Dermis microvascular lymphatic vessel endothelial cell (primary cell): ENCODE measurements at places on chromosomes 7 and 10.

DNA sequence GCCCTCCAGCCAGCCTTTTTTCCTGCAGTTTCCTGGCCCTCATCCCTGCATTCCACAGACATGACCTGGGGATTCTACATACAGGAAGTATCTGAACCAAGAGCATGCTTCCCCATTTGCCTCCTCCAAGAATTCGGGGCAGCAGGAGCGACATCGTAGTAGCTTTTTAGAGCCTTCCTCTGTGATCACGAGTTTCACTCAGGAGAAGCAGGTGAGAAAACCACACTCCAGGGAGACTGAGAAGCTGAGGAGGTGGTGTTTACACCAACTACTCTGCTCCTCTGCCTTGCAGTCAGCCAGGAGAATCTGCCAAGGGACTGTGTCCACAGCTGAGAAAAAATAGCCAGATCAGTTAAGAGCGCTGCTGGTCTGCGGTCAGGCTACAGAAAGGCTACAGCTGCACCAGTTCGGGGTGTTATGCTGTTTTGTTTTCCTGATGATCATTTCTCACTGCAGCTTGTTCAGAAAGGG lies 54.1 kb downstream of the HSPA12A start:
- no peak for DNase-seq

DNA sequence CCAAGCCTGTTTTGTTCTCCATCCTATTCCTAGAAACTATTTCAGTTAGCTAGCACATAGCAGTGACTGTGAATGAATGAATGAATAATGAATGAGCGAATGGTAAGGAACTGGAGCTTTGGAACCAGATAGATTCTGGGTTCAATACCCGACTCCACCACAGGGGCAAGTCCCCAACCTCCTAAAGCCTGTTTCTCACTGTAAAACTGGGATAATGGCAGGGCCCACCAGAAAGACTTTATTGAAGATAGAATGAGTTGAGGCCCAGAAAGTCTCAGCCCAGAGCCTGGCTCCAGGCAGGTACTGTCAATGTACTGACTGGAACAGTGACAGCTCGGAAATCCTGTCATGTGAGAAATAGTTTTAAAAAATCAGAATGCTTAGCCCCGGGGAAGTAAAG lies 1.1 kb upstream of the CDH23 start:
- no peak for DNase-seq

GRCh38 chr10:89388806-89389205 lies 3.6 kb upstream of the IFIT1 start:
- DNase-seq: no peak

- no peak for DNase-seq
Observed at GRCh38 chr10:114426476-114426875, 22.2 kb upstream of the AFAP1L2 start.

DNA sequence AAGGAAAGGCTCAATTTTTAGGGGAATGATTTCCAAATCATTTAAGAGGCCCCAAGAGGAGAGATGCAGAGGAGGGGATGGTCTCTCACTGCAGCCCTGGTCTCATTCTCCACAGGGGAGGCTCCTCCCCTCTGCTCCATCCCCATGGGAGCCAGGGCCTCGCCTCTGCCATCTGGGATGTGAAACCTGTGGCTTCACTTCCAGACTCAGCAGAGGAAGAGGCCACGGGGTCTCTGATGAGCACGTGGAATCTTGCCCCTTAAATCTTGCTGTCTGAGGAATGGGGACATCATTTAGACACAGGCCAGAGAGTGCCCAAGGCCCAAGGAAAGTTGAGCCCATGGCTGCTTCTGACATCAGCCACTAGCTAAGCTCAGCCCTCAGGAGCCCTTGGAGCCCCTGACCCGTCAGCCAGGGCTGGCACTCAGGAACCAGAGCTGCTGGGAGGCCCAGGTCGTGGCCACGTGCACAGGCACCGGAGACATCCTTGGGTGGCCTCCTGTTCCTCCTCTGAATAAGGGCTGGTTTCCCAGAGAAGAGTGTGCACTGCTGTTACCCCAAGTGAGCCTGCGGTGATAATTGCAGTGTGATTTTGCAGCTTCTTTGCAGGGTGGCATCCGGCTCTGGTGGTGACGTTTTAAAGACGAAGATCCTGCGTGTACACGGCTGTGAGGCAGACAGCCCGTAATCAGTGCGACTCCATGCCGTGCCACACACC lies 50.5 kb downstream of the VIPR2 start:
- no peak for DNase-seq

GRCh38 chr10:31390804-31391203 lies 71.8 kb downstream of the ZEB1 start:
- DNase-seq: no peak

DNA sequence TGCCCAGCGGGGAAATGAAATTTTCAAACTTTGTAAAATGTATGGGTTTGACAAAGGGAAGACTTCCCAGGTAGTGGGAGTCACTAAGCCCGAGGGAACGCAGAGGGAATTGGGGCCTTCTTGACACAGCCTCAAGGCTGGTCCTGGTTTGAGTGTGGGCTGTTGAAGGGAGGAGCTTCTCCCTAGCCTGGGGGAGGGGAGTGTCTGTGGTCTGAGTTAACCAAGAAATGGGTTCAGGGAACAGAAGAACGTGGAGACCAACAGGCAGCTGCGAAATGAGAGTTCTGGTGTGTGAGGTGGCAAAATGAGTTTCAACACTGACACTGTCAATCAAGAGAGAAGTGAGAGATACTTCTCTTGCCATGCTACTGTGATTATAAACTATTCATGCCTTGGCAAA lies 32.7 kb upstream of the BAMBI start:
- DNase-seq: no peak

DNA sequence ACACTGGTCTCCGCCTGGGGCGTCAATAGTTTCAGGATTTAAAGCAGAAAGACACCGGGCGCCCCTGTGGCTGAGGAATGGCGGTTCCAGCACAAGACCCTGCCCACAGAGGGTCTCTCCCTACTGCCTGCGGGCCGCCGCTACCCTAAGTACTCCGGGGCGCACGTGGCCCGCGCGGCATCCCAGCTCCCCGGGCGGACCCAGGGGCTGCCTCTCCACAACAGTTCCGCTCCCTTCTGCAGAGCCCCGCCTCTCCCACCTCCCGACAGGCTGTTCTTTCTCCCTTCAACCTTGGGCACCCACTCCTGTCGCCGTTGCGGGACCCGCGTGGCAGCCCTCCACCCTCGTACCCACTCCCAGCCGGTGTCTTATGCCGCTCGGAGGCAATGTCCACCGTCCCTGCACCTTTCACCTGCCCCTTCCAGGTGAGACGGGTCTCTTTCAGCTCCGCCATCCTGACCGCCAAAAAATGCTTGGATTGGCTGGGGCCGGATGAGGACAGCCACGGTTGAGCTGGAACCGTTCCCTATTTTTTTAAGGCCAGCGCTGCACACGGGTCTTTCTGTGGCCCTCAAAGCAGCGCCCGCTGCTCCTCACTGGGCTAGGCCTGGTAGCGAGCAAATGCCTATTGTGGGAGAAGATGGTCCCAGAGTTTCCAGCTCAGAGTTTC lies 1.6 kb upstream of the NKX2-3 start:
- no peak for DNase-seq

GRCh38 chr7:80804589-80804988 lies 114.3 kb downstream of the SEMA3C start:
- DNase-seq: no peak

DNA sequence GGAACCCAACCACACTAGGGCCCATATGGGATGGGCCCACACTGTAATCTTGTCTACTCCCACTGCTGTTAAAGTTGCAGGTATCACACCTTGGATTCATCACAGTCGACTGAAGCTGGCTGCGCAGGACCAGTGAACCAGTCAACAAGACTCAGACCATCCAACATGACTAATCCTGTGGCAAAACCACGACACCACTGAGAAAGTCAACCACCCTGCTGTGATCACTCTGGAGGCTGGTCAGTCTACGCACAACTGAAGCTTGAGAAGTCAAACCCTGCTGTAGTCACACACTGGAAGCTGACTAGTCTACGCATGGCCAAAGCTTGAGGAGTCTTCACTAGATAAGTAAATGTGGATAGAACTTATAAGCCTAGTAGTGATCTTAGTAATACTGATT lies 9.6 kb upstream of the CYREN start:
- no peak for DNase-seq

- DNase-seq: no peak
Observed at GRCh38 chr7:2358968-2359527, 4.4 kb downstream of the EIF3B start.

GRCh38 chr7:17130281-17131059 lies 168.0 kb upstream of the AHR start:
- peak; percentile 76 for DNase-seq
